NCI-H510A treated with DMSO at 0.1 percent for 48 hours (cell line): ENCODE measurements at places on chromosomes 6 and 20.
A peak's percentile ranks its signal among the peaks of the same experiment; 100 is the strongest.

- DNase-seq = no peak
Observed at GRCh38 chr6:149919834-149920225, 3.1 kb downstream of the RAET1G start.

GRCh38 chr6:35343092-35343834, 905 bp downstream of the PPARD start:
- DNase-seq = no peak

- no peak for DNase-seq
Observed at GRCh38 chr6:149212892-149213801, 104.4 kb upstream of the TAB2 start.

DNA sequence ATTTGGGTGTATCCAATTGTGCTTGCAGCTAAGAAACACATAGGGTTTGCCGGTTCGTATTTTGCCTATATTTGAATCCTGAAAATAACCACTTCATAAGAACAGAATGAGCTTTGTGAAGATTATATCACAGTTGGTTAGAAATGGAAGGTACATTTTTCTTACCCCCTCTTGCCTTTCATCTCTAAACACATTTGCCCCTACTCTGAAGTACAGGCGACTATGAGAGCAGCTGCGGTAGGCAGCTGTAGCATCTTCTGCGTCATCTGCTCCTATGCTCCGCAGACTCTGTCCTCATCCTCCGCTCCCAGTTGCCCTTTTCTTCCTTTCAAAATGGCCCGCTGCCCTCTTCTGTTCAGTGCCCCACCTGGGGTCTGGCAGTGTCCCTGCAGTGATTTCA, 47.6 kb upstream of the REV3L start:
- DNase-seq = no peak

DNA sequence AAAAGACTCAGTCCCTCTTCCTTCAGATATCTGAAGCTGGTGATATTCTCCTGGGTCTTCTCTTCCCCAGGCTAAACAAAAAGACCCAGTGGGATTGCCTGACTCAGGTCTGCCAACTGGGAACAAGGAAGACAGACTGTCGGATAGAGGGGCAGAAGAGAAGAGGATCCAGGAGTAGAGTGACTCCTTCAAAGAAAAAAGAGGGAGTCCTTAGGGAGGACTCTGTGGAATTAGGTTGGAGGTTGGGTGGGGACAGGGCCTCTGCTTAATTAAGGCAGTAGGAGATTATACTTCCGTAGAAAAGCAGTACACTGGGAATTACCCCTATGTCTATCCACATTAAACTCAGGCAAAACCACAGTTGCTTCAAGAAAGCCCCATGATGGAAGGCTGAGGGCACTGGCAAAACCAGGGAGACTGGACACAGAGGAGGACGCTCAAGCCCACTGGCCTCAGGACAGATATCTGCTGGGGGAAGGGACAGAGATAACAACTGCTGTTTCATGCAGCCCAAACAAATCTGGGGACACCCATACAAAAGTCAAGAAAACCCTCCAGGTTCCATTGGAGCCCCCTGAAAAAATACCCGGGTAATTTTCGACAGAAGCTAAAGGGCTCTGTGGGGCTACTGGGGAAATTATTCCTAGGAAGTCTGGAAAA, 5.7 kb downstream of the BCL2L1 start:
- no peak for DNase-seq

- DNase-seq = no peak
Observed at GRCh38 chr6:136657666-136658065, 107.4 kb upstream of the MAP7 start.

- no peak for DNase-seq
Observed at GRCh38 chr6:165748390-165748789, 85.3 kb upstream of the PDE10A start.

- no peak for DNase-seq
Observed at GRCh38 chr20:37228656-37229055, 33.0 kb downstream of the GHRH start.

DNA sequence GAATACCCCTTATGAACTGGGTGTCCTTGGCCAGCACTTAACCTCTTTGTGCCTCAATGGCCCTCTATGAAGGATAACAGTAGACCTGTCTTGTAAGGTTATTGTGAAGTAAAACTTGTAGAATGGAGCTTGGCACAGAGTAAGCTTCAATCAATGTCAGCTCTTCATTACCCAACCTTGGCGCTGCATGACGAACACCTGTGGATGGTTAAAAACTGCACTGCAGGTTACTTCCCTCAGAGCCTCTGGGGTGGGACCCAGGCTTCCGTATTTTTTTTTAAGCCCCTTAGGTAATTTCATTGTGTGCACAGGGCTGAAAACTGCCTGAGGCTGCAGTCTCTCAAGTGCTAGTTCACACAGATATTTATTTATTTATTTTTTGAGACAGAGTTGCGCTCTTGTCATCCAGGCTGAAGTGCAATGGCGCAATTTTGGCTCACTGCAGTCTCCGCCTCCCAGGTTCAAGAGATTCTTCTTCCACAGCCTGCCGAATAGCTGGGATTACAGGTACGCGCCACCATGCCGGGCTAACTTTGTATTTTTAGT, 42.8 kb upstream of the SLC23A2 start:
- no peak for DNase-seq

DNA sequence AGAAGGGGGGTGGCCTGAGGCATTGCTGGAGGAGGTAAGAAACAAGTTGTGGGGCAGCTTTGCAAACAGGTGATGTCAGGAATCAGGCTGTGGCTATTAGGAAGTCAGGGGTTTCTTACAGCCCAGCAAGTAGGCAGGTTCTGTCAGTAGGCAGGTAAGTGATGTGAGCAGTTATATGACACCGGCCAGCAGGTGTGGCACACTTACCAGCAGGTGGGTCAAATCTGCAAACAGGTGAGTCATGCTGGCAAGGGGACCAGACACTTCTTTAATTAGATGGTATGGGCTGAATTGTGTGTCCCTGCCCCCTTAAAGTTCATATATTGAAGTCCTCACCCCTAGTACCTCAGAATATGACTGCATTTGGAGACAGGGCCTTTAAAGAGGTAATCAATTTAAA, 16.4 kb upstream of the ENPP4 start:
- peak; percentile 96 for DNase-seq

- no peak for DNase-seq
Observed at GRCh38 chr20:49452011-49452482, 30.4 kb downstream of the KCNB1 start.

DNA sequence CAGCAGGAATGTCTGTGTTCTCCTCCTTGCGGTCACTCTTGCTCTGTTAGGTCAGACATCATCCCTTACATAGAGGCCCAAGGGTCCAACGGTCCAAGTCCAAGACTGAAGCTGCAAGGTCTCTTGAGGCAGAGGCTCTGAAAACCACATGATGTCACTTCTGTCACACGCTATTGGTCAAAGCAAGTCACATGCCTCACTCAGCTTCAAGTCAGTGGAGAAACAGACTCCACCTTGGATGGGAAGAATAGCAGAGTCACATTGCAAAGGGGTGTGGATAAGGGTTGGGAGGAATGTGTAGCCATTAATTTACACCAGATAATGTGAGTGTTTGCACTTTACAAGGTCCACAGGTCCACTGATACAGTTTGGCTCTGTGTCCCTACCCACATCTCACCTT, 17.5 kb downstream of the SLC52A3 start:
- DNase-seq = no peak

GRCh38 chr20:25553819-25554296, 31.5 kb downstream of the NINL start:
- DNase-seq = peak; percentile 78

GRCh38 chr6:33171016-33171879, 21.0 kb downstream of the COL11A2 start:
- no peak for DNase-seq

GRCh38 chr6:161232010-161232409, 41.9 kb downstream of the AGPAT4 start:
- DNase-seq = no peak

DNA sequence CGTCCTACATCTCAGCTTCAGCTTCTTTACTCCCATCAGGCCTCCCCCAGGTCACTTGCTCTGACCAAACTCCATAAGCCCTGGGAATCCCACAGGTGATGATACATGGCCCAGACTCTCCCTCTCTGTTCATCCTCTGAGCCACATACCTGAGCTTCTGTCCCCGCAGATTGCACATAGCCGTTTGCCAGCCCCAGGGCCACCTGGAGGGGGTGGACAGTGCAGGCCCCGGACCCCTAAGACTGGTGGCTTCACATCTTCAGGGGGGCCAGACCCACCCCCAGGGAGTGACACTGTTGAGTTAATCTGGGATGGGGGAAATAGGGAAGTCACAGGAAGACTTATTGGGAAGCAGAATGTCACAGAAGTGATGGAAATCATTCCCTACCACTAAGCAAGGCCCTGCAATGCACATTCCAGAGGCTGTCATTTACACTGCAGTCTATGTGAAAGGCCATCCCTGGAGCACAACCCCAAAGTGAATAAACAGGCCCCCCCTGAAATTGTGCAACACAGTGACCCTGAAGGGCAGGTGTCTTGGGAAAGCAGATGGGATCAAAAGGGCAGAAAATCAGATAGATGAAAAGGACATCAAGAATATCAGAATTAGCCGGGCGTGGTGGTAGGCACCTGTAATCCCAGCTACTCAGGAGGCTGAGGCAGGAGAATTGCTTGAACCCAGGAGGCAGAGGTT, 2.2 kb downstream of the RXRB start:
- no peak for DNase-seq

- DNase-seq = no peak
Observed at GRCh38 chr6:44216677-44217331, at the start of gene MYMX. Gene MYMX, plus strand, starts transcription at chr6:44216926. Its CDS starts 546 bp downstream, at chr6:44217472.

DNA sequence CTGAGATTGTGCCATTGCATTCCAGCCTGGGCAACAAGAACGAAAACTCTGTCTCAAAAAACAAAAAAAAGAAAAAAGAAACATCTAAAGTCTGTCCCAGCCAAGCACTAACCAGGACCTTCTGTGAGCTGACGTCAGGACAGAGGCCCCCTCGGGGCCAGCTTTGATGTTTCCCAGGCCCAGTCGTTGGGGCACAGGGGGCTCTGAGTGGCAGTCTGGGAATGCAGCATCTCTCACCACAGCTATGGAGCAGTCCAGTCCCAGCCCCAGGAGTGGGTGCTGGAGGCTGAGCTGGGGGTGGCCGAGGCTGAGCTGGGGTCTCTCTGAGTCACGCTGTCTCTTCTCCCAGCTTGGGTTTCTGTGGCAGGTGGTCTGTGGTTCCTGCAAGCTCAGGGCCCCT, 46.0 kb upstream of the SRF start:
- DNase-seq = no peak

- no peak for DNase-seq
Observed at GRCh38 chr20:48826883-48827771, 672 bp downstream of the PREX1 start.

DNA sequence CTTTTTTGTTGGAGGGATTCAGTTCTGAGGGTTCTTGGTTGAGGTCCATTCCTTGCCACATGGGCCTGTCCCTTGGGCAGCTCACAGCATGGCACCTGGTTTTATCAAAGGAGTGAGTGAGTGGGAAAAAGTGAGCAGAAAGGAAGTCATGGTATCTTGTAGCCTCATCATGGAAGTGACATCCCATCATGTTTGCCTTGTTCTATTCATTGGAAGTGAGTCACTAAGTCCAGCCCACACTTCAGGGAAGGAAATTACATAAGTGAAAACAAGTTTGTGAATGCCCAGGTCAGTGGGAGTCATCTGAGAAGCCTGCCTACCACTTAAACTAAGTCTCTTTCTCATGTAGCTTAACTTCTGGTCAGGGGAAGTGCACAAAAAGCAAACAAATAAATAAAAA, 32.8 kb upstream of the ZNFX1 start:
- no peak for DNase-seq

- DNase-seq = peak; percentile 73
Observed at GRCh38 chr6:33313105-33313708, 671 bp downstream of the TAPBP start.

- DNase-seq = no peak
Observed at GRCh38 chr6:123598011-123598410, 38.7 kb downstream of the TRDN start.

- DNase-seq = peak; percentile 33
Observed at GRCh38 chr20:43844778-43845614, 69.7 kb upstream of the TOX2 start.

DNA sequence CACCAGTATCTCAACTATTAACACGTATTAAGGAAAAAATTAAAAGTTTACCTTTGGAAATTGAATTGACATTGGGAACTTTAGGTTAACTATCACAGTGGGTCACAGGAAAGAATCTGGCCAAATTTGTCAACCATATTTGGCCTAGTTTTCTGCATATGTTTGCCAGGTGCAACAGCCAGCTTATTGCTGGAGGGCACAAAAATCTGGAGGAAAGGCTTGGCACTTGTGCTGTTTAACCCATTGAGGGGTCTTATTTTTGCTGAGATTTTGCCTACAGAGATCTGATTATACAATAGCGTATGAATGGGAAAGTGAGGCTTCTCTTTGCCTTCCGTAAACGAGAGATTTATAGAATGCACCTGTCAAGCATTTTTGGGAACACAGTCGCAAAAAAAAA, 190.4 kb downstream of the PRL start:
- no peak for DNase-seq

GRCh38 chr6:42249279-42249678, 31.6 kb upstream of the MRPS10 start:
- DNase-seq = no peak

GRCh38 chr6:1439349-1439748, 50.0 kb downstream of the FOXF2 start:
- DNase-seq = no peak

DNA sequence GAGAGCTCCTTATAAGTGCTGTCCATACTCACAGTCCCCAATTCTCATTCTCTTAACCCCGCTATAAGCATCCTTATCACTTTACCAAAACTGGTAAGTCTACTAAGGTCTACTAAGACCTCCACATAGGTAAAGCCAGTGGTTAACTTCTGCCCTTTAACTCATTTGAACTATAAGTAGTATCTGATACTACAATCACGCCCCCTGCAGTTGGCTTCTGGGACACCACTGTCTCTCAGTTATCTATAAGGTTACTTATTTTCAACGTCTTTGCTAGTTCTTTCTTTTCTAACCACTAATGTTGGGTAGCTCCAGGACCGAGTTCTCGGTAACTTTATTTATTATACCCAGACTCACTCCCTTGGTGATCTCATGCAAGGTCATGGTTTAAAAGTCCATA, 142.6 kb downstream of the ARHGAP18 start:
- DNase-seq = peak; percentile 1

DNA sequence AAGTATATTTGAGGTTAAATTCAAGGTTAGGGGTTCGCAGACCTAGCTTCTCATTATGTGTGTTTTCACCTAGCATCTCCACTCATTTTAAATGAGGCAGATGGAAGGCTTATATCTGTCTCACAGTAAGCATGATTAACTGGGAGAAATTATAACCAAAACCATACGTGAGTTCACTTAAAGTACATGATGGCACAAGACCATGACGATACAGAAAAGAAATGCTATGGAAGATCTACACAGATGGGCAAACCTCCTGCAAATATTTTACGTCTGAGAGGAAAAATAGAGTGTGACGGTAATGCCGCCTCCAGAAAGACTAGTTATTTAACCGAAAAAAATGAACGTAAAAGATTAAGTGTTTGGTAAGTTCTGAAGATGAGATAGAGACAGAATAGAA, 337.8 kb downstream of the FARS2 start:
- no peak for DNase-seq

- peak; percentile 97 for DNase-seq
Observed at GRCh38 chr20:23106271-23106851, 20.2 kb upstream of the CD93 start.

GRCh38 chr6:33428224-33428965, 8.5 kb downstream of the SYNGAP1 start:
- DNase-seq = peak; percentile 21
